Right hindlimb (tissue), 1 donor: ENCODE measurements at places on chromosomes 3 and 15.

DNA sequence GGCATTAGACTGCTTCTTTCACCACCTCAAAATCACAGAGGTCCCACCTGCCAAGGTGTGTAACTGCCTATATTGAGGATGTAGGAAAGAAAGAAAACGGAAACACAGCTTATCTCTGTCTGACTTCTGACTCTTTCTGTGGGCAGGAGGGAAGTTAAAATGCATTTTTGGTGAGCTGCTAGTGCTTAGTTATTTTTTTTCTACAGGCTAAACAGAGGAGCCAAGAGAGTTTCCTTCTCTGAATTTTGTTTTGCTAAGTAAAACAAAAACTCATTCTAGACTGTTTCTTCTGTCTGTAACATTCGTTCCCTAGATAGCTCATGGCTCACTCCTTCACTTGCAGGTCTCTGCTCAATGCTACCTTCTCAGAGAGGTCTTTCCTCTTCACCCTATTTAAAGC is 18.8 kb upstream of the AMOTL2 start:
- no peak for DNase-seq

- no peak for DNase-seq
Observed at GRCh38 chr3:186471771-186472170, 72.4 kb downstream of the CRYGS start.

DNA sequence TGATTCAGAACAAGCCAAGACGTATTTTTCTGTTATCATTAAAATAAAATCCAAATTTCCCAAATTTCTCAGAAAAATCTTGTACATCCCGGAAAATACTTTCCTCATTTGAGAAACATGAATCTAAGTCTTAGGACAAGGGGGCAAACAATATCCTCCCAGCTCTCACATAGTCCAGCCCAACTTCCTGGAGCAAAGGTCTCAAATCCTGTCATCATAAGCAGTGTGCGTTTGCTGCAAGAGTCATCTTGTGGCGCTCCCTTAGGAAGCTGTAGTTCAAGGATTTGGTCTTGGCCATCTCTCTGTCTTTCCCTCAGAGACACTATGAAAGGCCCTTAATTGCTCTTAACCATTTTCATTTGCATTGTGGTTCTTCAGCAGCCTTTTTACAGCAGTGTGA is 57.5 kb upstream of the GSK3B start:
- no peak for DNase-seq

GRCh38 chr3:149448331-149448831 is 26.1 kb upstream of the TM4SF4 start:
- DNase-seq, result no peak
